ENCODE measurements at places on chromosomes 11 and 22.

- no peaks in the 10 kb centered on the region for H3K27me3 ChIP-seq
- H3K27ac ChIP-seq, result no peak overlapping the region
- H3K36me3 ChIP-seq, result peaks cover 7% of the 10 kb centered on the region
- DNase-seq, result no peak
Observed at GRCh38 chr11:64933935-64934681, 1.6 kb downstream of the GPHA2 start.

GRCh38 chr22:29480512-29481264 lies 670 bp downstream of the NEFH start:
- peak; percentile 78 for DNase-seq
- peaks cover 21% of the 10 kb centered on the region for H3K4me1 ChIP-seq
- peak overlapping the region; percentile 48 for H3K4me3 ChIP-seq
- no peaks in the 10 kb centered on the region for H3K27me3 ChIP-seq
- peak overlapping the region; percentile 68 for H3K27ac ChIP-seq

DNA sequence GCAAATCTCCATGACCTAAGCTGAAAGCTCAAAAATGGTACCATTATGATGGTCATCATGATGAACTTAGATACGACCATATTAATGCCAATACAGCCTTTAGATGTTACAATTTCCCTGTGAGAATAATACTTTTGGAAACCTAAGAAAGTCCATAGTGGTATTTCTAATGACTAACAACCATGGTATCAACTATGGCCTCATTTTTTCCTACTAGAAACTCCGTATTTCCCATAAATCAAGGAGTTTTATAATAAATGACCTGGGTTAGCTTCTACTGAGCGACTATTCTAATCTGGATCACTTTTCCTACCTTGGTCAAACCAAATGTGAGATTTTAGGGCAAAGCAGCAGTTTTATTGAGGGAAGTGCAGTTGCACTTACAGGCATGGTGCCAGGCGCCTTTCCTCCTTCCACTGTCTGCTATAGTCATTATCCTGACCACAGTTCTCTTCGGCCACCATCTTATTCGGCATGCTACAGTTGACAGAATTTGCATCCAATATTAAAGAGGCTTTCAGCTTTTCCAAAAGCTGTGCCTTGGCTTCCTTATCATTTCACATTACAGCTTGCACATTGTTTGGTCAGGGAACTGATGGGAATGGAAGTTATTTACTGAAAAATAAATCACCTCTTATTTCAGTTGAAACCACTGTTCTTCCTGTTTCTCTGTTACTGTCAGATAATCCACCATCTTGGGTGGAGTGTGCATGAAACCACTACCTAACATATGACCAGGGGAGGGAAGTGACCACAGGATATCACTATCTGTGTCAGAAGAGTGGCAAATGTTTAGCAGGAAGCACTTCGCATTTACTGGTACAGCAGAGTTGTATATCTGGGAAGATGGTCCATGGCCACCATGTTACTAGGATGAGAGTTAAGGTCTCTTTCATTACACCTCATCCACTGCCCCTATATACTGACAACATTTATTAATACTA lies 74.5 kb upstream of the PICALM start:
- peak overlapping the region; percentile 81 for H3K27ac ChIP-seq
- H3K27me3 ChIP-seq, result no peaks in the 10 kb centered on the region
- no peaks in the 10 kb centered on the region for H3K36me3 ChIP-seq
- no peak for DNase-seq

DNA sequence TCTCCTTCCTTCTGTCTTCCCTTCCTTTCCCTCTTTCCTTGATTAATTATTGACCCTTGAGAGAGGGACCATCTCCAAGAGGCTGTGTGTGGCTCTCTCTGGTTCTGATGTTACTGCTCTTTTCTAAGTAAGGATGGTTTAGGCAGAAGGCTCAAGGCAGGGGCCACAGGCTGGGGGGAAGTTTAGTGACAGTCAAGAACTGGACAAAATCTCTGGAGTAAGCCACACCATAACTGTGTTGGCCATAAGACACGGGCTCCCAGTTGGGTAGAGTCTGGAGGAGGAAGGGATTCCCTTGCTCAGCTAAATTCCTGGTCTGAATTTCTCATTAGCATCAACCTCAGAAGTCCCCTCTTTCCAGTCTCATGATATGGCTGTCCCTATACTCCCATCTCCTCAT lies 74.7 kb downstream of the BUD13 start:
- no peaks in the 10 kb centered on the region for H3K4me1 ChIP-seq
- H3K27me3 ChIP-seq, result peaks cover 6% of the 10 kb centered on the region
- H3K27ac ChIP-seq, result no peak overlapping the region
- DNase-seq, result no peak
- no peaks in the 10 kb centered on the region for H3K36me3 ChIP-seq

- H3K27ac ChIP-seq, result no peak overlapping the region
- H3K4me1 ChIP-seq, result no peaks in the 10 kb centered on the region
- no peak overlapping the region for H3K4me3 ChIP-seq
- no peak for DNase-seq
- H3K27me3 ChIP-seq, result peaks cover 3% of the 10 kb centered on the region
Observed at GRCh38 chr11:120704256-120704750, 192.8 kb downstream of the GRIK4 start.

All from K562 (cell line).